ENCODE measurements at places on chromosomes 13 and 19.

DNA sequence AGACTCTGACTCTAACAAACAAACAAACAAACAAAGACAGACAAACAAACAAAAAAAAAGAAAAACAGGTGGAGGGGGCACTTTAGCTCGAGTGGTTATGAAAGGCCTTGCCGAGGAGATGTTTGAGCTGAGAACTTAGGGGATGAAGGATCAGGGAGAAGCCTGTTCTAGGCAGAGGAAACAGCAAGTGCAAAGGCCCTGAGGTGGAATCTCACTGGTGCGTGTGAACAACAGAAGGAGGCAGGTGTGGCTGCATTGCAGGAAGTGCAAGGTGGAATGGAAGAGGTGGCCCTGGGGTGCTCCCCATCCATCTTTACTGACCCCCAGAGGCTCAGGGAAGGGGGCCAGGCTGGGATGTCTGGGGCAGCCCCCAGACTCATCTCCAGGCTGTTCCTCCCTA is 41.9 kb downstream of the CYP4F22 start:
- no peak for DNase-seq

DNA sequence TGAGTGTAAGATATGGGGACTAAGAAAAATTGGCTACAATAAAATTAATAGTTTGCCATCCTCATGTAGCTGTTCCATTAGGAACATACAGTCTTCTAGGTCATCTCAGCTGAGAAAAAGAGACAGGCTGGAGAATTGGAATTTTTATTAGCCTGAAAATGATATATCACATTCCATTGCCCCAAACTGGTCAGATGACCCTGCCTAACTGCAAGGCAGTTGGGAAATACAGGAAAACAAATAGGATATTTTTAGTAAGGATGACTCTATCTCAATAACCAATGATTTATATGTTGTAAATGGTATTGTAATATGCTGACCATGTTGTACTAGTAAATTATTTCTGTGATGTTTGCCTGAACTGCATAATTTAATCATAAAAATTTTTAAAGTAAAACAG is 673.8 kb downstream of the PCDH9 start:
- DNase-seq = no peak

GRCh38 chr13:25217023-25217885 is 45.2 kb upstream of the AMER2 start:
- no peak for DNase-seq

- DNase-seq = no peak
Observed at GRCh38 chr19:3370214-3370720, 3.9 kb downstream of the NFIC start.

GRCh38 chr19:18675779-18676178 is 7.7 kb upstream of the CRTC1 start:
- DNase-seq = no peak

DNA sequence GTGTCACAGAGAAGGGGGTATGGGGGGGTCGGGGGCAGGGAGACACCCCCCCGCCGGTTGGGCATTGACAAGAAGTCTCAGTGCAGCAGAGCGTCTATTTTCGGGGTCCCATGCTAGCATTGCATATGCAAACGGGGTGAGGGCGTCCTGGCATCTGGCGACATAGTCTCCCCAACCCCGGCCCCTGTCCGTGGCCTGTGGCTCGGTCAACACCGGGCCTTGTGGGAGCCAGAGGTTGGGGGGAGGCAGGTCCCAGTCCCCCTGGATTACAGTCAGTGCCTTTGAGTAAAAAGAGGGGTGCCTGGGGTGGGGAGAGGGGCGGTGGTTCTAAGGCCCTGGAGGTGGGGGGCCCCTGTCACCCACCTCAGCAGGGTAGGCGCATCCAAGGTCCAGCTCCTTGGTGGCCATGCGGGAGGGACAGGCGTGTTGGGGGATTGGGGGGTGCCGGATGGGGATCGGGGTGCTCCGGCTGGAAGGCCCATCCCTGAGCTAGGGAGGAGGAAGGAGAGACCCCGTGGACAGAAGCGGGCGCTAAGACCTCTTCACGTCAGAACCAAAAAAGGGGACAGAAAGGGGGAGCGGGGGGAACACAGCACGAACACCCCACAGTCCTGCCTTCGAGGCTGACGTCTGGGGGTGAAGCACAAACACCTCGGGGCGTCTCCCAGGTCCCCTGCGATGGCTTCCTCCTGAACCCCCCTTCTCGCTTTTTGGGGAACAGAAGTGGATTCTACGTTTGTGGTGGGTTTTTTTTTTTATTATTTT is 20.9 kb downstream of the ZBTB7A start:
- DNase-seq = no peak

DNA sequence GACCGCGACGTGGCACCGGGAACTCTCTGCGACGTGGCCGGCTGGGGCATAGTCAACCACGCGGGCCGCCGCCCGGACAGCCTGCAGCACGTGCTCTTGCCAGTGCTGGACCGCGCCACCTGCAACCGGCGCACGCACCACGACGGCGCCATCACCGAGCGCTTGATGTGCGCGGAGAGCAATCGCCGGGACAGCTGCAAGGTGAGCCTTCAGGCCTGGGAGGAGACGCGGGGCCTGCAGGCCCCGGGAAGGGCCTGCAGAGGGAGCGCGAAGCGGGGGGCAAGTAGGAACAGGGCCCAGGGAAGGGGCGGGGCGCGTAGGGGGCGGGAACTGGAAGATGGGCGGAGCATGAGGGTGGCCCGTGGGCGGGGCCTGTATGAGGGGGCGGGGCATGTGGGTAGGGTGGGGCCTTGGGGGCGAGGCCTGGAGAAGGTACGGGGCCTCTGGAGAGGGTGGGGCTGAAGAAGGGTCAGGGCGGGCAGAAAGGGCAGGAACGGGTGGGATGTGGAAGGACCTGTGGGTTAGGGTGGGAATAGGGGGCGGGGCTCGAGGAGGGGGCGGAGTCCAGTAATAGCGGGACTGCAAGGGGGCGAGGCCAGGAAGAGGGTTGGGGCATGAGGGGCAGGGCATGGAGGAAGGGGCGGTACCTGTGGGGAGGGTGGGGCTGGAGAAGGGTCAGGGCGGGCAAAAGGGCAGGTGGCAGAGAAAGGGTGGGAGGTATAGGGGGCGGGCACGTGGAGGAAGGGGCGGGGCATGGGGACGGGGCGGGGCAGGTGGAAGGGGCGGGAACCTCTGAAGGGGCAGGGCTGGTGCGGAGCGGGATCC is 2.5 kb downstream of the CFD start:
- peak; percentile 80 for DNase-seq

- DNase-seq = peak; percentile 42
Observed at GRCh38 chr13:42048342-42048683, at the start of gene DGKH. DGKH (plus strand) TSS chr13:42048648; CDS start chr13:42048774, 126 bp downstream.

DNA sequence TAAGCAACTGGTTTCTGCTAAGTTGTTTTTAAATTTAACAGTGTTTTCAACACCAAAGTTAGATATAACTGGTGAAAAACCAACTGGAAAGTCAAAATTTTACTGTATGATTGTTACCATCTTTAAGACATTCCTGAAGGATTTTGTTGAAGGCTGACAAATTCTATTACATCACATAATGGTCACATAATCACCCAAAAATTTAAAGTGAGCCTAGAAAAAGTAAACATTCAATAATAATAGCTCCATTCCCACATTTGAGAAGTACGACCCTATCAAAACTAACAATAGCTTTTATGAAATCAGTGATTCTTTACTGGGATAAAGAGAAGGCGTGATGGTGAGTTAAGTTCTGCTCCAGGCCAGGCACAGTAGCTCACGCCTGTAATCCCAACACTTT is 51.6 kb downstream of the USP12 start:
- no peak for DNase-seq

Measured in HuH-7.5 (cell line).